Activated naive CD4-positive, alpha-beta T cell treated with anti-CD3 and anti-CD28 coated beads, Interleukin-2, amount 10 ng/mL, durations not matched to agents 7 days and 5 days (primary cell): ENCODE measurements at places on chromosomes 2 and 18.

GRCh38 chr2:220703279-220703678, 868.8 kb downstream of the EPHA4 start:
- no peak overlapping the region for H3K4me3 ChIP-seq
- H3K27ac ChIP-seq: no peak overlapping the region
- no peaks in the 10 kb centered on the region for H3K4me1 ChIP-seq
- H3K27me3 ChIP-seq: no peaks in the 10 kb centered on the region

DNA sequence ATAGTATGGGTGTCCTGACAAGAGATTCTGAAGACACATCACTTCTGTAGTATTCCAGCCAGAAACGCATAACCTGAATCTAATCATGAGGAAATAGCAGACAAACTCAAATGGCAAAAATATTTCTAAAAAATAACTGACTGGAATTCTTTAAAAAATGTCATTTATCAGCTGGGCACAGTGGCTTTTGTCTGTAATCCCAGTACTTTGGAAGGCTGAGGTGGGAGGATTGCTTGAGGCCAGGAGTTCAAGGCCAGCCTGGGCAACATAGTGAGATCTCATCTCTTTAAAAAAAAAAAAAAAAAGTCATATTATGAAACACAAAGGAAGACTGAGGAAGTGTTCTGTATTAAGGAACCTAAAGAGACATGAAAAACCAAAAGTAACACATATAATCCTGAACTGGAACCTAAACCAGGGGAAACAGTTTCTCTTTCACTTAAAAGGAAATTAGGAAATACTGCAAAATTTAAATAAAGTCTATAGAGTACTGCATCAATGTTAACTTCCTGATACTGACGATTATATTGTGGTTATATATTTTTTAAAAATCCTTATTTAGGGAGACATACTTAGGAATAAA, 29.9 kb downstream of the SESTD1 start:
- no peaks in the 10 kb centered on the region for H3K27me3 ChIP-seq
- H3K4me3 ChIP-seq: no peak overlapping the region
- peaks cover 34% of the 10 kb centered on the region for H3K4me1 ChIP-seq
- H3K27ac ChIP-seq: no peak overlapping the region

- H3K4me3 ChIP-seq: no peak overlapping the region
- H3K36me3 ChIP-seq: no peaks in the 10 kb centered on the region
- no peak overlapping the region for H3K27ac ChIP-seq
- H3K27me3 ChIP-seq: peaks cover 8% of the 10 kb centered on the region
- no peak for DNase-seq
- H3K4me1 ChIP-seq: no peaks in the 10 kb centered on the region
Measured at GRCh38 chr18:46711444-46711863, 45.4 kb downstream of the ST8SIA5 start.

- DNase-seq: no peak
- H3K4me3 ChIP-seq: no peak overlapping the region
- H3K27ac ChIP-seq: no peak overlapping the region
- H3K4me1 ChIP-seq: no peaks in the 10 kb centered on the region
- H3K36me3 ChIP-seq: no peaks in the 10 kb centered on the region
- H3K27me3 ChIP-seq: no peaks in the 10 kb centered on the region
Measured at GRCh38 chr2:212024040-212024439, 514.6 kb downstream of the ERBB4 start.

- peaks cover 2% of the 10 kb centered on the region for H3K36me3 ChIP-seq
- peak within 1 kb of the TSS; percentile 51 for H3K27ac ChIP-seq
- peaks cover 16% of the 10 kb centered on the region for H3K4me1 ChIP-seq
- no peak for DNase-seq
Measured at GRCh38 chr18:904218-905090, at the start of gene ADCYAP1. Gene ADCYAP1, plus strand, starts transcription at chr18:904871. Its CDS starts 516 bp downstream, at chr18:905387.

DNA sequence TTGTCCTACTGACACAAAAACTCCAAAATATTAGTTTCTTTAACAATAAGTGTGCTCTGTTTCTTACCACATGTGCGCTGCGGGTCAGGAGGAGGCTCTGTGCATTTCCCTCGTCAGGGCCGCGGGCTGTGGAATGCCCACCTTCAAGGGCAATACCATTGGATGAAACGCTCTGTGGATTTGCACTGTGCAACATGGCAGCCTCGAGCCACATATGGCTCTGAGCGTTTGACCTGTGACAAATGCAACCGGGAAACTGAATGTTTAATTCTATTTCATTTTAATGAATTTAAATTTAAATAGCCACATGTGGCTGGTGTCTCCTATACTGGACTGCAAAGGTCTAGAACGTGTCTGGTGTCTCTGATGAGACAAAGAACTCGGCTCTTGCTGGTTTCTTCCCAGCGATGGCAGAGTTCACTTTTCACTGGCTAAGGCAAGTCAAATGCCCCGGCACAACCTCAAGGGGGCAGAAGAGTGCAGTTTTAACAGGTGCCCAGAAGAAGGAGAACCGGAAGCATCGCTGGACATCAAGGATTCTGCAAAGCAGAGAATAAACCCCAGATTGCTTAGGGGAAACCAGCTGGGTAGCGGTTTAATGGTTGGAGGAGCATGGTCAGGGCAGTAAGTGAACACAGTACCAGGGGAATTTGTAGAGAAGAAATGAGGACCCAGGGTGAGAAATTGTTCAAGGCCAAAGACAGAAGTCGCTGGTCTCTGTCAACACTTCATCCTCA, 37.0 kb upstream of the TMEM18 start:
- H3K27ac ChIP-seq: no peak overlapping the region
- H3K36me3 ChIP-seq: no peaks in the 10 kb centered on the region
- no peak overlapping the region for H3K4me3 ChIP-seq
- peaks cover 21% of the 10 kb centered on the region for H3K27me3 ChIP-seq

- peaks cover 26% of the 10 kb centered on the region for H3K27me3 ChIP-seq
- no peak overlapping the region for H3K27ac ChIP-seq
- no peaks in the 10 kb centered on the region for H3K36me3 ChIP-seq
- no peak overlapping the region for H3K4me3 ChIP-seq
Measured at GRCh38 chr2:127143841-127144782, 37.2 kb upstream of the BIN1 start.

- H3K36me3 ChIP-seq: peaks cover 47% of the 10 kb centered on the region
- no peaks in the 10 kb centered on the region for H3K27me3 ChIP-seq
- H3K4me3 ChIP-seq: no peak overlapping the region
- H3K27ac ChIP-seq: no peak overlapping the region
- H3K4me1 ChIP-seq: peaks cover 7% of the 10 kb centered on the region
Measured at GRCh38 chr18:9526458-9526857, 51.1 kb downstream of the RALBP1 start.

GRCh38 chr2:217756375-217757107, 246.3 kb downstream of the TNS1 start:
- peaks cover 27% of the 10 kb centered on the region for H3K4me1 ChIP-seq
- peaks cover 9% of the 10 kb centered on the region for H3K27me3 ChIP-seq
- peak; percentile 72 for DNase-seq
- H3K4me3 ChIP-seq: no peak overlapping the region

DNA sequence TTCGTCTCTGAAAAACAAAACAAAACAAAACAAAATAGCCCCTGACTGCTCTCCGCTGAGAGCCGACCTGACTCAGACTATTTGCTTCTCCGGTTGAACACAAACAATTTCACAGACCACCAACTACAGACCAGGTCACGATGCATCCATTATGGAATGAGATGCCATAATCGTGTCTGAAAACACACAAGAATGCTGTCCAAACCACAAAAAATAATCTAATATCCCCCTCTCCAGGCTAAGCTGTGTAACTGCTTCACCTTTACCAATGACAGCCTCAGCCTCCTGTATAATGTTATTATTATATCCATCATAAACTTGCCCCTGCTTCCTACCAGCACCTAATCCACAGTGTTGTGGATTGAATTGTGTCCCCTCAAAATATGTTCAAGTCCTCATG, 114.7 kb downstream of the DNAH6 start:
- H3K4me1 ChIP-seq: peaks cover 33% of the 10 kb centered on the region
- no peak overlapping the region for H3K4me3 ChIP-seq
- DNase-seq: no peak
- no peaks in the 10 kb centered on the region for H3K27me3 ChIP-seq
- no peaks in the 10 kb centered on the region for H3K36me3 ChIP-seq

- no peak overlapping the region for H3K4me3 ChIP-seq
- H3K27me3 ChIP-seq: no peaks in the 10 kb centered on the region
- H3K27ac ChIP-seq: no peak overlapping the region
Measured at GRCh38 chr18:68843473-68844089, 45.7 kb downstream of the CCDC102B start.

GRCh38 chr2:72036595-72036994, 111.1 kb downstream of the CYP26B1 start:
- no peak overlapping the region for H3K4me3 ChIP-seq
- H3K36me3 ChIP-seq: no peaks in the 10 kb centered on the region
- DNase-seq: no peak

- H3K4me1 ChIP-seq: no peaks in the 10 kb centered on the region
- H3K4me3 ChIP-seq: no peak overlapping the region
- no peak for DNase-seq
- no peaks in the 10 kb centered on the region for H3K36me3 ChIP-seq
- H3K27me3 ChIP-seq: no peaks in the 10 kb centered on the region
Measured at GRCh38 chr2:6657855-6658254, 207.9 kb downstream of the CMPK2 start.

DNA sequence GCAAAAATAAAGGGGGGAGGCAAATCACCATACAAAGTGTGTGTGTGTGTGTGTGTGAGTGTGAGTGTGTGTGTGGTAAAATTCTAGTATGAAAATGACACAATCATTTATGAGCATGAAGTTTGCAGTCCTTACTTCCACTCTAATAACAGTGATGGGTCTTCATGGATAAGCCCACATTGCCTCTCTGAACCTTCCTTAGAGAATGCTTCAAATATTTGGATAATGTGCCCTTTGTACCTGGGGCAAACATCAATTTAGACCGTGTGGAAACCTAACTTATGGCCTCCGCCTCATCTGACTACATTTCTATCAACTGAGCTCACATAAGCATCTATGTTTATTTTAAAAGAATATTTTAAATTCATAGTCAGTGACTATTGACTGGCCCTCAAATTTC, 3.7 kb downstream of the SCN9A start:
- H3K27me3 ChIP-seq: peaks cover 20% of the 10 kb centered on the region
- no peak overlapping the region for H3K4me3 ChIP-seq

- no peak overlapping the region for H3K27ac ChIP-seq
- no peaks in the 10 kb centered on the region for H3K27me3 ChIP-seq
- no peak for DNase-seq
- H3K4me3 ChIP-seq: no peak overlapping the region
- no peaks in the 10 kb centered on the region for H3K36me3 ChIP-seq
Measured at GRCh38 chr2:129055242-129055641, 736.6 kb upstream of the HS6ST1 start.

DNA sequence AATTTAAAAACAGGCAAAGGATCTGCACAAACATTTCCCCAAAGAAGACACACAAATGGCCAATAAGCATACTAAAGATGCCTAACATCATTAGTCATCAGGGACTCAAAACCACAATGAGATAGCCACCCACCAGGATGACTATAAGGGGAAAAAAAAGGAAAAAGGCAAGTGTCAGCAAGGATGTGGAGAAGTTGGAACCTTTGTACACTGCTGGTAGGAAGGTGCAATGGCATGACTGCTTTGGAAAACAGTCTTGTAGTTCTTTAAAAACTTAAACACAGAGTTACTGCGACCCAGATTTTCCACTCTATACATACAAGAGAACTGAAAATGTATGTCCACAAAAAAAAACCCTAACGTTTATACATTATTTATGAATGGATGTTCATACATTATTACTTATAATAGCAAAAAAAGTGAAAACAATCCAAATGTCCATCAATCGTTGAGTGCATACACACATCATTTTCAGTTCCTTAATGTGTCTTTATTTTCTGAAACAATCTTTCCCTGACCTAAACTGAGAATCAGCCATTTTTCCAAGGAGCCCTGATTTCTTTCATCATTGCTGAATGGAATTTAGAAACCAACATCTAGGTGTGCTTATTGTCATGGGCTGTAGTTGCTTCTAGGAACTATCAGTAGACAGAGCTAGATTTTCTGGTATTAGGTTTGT, 64.7 kb upstream of the TLK1 start:
- H3K27me3 ChIP-seq: peaks cover 7% of the 10 kb centered on the region
- no peak overlapping the region for H3K4me3 ChIP-seq

DNA sequence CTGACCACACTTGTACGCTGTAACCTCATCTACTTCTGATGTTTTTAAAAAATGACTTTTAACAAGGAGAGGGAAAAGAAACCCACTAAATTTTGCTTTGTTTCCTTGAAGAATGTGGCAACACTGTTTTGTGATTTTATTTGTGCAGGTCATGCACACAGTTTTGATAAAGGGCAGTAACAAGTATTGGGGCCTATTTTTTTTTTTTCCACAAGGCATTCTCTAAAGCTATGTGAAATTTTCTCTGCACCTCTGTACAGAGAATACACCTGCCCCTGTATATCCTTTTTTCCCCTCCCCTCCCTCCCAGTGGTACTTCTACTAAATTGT, 2.1 kb downstream of the RHOB start:
- H3K4me1 ChIP-seq: peaks cover 6% of the 10 kb centered on the region
- no peak overlapping the region for H3K27ac ChIP-seq
- no peaks in the 10 kb centered on the region for H3K36me3 ChIP-seq
- H3K27me3 ChIP-seq: peaks cover 82% of the 10 kb centered on the region

DNA sequence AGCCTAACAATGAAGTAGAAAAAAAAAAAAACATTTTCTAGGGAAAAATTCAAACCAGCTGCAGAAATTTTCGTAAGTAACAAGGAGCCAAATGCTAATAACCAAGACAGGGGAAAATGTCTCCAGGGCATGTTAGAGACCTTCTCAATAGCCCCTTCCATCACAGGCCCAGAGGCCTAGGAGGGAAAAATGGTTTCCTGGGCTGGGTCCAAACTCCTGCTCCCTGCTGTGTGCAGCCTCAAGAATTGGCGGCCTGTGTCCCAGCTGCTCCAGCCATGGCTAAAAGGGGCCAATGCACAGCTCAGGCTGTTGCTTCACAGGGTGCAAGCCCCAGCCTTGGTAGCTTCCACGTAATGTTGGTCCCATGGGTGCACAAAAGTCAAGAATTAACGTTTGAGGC, 266.2 kb downstream of the ZEB2 start:
- no peaks in the 10 kb centered on the region for H3K27me3 ChIP-seq
- no peak overlapping the region for H3K4me3 ChIP-seq
- no peak for DNase-seq
- H3K27ac ChIP-seq: no peak overlapping the region
- H3K36me3 ChIP-seq: peaks cover 19% of the 10 kb centered on the region

DNA sequence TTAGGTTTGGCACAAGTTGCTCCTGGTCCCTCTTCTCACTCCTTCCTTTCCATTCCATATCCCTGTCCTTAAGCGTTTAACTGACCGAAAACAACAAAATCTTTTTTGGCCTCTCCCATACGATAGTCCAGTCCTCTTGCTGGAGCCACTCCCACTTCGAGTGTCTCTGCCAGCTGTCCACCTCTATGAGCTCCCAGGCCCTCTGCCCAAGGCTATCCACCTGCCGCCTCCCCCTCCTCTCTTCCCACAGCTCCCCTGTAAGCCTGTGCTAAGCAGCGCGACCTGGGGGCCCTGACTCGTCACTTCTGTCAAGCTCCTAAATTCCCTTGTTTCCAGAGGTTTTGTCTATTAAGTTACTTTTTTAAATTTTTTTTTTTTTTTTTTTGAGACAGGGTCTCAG, 47.0 kb upstream of the FOSL2 start:
- H3K27me3 ChIP-seq: peaks cover 16% of the 10 kb centered on the region
- DNase-seq: no peak
- peaks cover 3% of the 10 kb centered on the region for H3K36me3 ChIP-seq
- H3K4me3 ChIP-seq: no peak overlapping the region
- H3K4me1 ChIP-seq: peaks cover 47% of the 10 kb centered on the region

- peaks cover 10% of the 10 kb centered on the region for H3K4me1 ChIP-seq
- H3K36me3 ChIP-seq: no peaks in the 10 kb centered on the region
- DNase-seq: peak; percentile 69
- H3K27me3 ChIP-seq: peaks cover 51% of the 10 kb centered on the region
Measured at GRCh38 chr2:29923110-29923721, 1.8 kb upstream of the ALK start.
